ENCODE measurements at places on chromosomes 11 and 22.

DNA sequence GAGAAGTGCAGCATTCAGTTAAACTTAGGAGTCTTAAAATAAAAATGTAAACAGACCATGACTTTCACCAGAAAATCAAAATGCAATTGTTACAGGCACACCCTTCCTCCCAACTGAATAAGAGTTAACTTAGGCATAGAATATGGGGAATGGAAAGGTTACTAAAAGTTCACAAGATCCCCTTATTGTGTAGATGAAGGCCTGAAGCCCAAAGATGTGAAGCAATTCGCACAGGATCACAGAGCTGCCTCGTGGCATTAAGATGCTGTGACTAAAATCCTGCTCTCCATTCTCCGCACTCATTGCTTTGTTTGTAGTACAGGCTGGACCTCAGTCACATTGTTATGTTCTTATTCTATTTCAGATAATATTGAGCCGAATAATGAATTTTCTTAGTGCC lies 4.0 kb downstream of the MS4A5 start:
- DNase-seq: no peak

DNA sequence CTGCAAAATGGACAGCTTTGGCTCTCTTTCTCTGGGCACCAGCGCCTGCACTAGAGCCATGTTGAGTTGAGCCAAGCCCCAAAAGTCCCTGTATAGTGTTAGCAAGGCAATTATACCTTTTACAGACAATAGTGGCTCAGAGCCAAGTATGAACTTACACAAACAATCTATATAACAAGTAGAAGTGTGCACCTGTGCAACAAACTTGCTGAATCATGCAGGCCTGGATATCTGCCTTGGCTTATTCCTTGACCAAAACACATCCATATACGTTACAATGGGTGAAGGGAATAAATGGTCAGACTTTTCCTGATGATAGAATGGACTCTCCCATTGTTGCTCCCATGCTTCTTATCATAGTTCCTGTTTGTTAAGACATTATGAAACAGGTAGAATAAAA lies 3.8 kb upstream of the OR52I2 start:
- no peak for DNase-seq

- no peak for DNase-seq
These were observed 133.8 kb downstream of the ATXN10 start for GRCh38 chr22:45805413-45805812.

GRCh38 chr22:23079814-23080521 lies 9.6 kb downstream of the GNAZ start:
- DNase-seq: no peak

- no peak for DNase-seq
These were observed 4.5 kb downstream of the OR5B21 start for GRCh38 chr11:58503361-58503856.

GRCh38 chr11:110086892-110087309 lies 6.3 kb upstream of the ZC3H12C start:
- DNase-seq: no peak

DNA sequence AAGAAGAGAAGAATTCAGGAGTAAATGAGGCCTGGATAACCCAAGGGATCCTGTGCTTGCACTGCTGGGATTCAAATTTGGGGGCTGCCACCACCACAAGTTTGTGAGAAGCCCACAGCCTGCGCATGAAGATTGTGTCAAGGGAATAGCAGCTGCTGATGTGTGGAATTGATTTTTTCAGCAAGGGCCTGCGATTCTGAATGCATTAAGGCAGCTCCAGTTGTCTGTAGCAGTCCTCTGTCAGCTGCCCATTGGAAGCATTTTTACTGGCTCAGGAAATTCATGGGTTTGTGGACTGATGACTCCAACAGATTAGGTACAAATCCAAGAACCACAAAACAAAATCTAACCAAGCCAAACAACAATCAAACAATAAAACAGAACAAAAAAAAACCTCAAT lies 14.0 kb downstream of the ARVCF start:
- no peak for DNase-seq

DNA sequence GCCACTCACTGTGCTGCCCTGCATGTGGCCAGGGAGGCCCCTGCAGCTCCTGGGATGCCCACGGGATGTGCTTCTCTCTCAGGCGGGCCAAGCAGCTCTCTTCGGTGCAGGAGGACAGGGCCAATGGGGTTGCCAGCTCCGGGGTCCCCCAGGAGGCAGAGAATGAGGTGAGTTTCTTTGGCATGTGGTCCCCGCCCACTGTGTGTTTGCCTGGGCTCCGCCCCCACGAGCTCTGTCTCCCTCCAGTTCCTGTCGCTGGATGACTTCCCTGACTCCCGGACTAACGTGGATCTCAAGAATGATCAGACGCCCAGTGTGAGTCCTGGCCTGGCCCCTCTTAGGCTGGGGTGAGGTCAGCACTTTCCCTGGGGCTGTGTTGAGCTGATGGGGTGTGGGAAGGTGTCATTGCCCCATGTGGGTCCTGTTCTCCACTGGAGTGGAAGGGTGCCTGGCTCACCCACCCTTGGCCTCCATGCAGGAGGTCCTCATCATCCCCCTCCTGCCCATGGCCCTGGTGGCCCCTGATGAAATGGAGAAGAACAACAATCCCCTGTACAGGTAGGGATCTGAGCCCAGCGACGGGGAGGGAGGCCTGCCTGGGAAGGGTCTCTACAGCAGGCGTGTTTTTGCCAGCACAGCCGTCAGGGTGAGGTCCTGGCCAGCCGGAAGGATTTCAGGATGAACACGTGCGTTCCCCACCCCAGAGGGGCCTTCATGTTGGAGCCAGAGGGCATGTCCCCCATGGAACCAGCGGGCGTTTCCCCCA lies 7.7 kb downstream of the SCO2 start:
- DNase-seq: no peak

GRCh38 chr11:133516845-133517244 lies 15.5 kb downstream of the OPCML start:
- DNase-seq: no peak

DNA sequence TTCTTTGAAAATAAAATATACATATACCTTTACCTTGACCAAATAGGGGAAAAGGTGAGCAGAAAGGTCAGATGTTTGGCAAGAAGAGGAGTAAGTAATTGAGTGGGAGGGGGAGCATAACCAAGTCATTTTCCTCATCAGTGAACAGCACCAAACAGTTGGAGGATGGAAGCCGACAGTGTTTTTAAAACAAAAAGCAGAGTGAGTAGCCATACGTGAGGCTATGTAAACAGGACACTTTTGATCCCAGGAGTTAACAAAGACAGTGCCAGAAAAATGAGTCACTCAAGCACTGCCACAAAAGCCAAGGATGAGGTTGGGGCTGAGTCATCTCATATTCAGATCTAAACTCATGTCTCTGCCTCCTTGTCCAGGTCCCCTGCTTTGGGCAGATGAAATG lies 734.7 kb downstream of the KCNA4 start:
- no peak for DNase-seq

- no peak for DNase-seq
These were observed 19.8 kb upstream of the CCDC89 start for GRCh38 chr11:85705800-85706199.

- no peak for DNase-seq
These were observed 106.4 kb downstream of the CTNND1 start for GRCh38 chr11:57867966-57868365.

GRCh38 chr11:130979386-130979972 lies 63.2 kb upstream of the SNX19 start:
- DNase-seq: no peak

DNA sequence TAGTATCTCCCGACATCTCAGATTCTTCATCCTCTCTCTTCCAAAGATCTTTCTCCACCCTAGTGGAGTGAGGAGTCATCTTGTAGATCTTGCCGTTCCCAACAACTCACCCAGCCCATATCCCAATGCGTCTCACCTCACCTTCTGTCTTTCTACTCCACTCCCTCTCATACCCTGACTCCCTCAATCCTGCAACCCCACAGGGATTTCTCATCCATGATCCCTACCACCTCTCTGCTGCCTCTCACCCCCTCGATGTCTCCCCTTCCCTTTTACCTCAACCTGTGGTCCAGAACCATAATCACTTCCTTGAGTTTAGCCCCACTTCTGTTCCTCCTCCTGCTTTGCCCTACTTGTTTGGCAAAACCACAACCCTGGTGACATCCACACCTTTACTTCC lies 41.7 kb downstream of the OTOG start:
- DNase-seq: no peak

DNA sequence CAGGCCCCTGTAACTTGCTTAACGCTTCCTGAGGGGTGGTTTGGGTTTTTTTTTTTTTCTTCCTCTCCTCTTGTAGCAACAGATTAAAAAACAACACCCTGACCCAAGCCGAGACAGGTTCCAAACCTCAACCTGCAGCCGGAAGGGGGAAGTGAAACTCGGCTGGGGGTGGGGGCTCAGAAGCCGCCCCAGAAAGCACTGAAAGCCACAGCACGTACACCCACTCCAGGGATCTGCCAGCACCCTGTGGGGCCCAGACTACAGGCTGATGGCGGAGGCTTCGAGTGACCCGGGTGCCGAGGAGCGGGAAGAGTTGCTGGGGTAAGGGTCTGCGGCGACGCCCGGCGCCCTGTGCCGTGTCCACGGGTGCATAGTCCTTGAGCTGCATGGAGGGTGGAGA lies at the start of gene LSP1:
Gene LSP1, plus strand, starts transcription at position 208 of the 400 bp plus-strand sequence. Its CDS starts 61 bp downstream, at position 269.
- no peak for DNase-seq

DNA sequence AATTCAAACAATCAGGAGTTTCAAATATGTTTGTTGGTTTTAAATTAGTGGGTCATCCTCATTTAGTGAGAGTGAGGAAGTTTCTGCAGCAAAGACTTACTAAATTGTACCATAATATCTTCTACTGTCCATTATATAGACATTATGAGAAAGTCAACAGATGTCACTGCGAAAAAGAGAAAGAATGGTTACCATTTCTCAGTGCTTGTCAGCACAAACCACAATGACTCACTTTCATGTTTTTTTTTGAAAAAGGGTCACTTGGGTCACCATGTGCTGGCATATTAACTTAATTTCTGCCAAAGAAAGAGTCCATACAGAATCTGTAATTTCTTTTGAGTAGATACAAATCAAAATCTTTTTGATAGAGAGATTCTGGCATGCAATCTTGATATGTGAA lies 924.6 kb upstream of the FAT3 start:
- DNase-seq: no peak

DNA sequence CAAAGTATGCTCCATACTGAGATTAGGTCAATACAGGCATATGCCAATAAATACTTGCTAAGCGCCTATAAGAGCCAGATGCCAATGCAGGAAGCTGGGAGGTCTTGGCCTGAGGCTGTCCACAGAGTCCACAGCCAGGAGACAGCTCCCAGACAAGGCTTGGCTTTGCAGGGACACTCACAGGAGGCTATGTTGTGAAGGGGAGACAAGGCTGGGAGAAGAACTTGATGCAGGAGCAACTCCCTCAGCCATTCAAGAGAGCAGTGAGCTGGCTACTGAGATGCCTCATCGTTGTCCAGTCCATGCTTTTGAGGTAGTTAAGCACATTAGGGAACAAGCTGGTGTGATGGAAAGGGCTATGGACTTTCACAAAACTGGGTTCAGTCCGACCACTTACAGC lies 891.5 kb downstream of the TBC1D22A start:
- DNase-seq: no peak

- no peak for DNase-seq
These were observed 197.8 kb upstream of the SORL1-AS1 start for GRCh38 chr11:121650351-121651256.

- no peak for DNase-seq
These were observed 674 bp upstream of the BAIAP2L2 start for GRCh38 chr22:38110863-38111852.

DNA sequence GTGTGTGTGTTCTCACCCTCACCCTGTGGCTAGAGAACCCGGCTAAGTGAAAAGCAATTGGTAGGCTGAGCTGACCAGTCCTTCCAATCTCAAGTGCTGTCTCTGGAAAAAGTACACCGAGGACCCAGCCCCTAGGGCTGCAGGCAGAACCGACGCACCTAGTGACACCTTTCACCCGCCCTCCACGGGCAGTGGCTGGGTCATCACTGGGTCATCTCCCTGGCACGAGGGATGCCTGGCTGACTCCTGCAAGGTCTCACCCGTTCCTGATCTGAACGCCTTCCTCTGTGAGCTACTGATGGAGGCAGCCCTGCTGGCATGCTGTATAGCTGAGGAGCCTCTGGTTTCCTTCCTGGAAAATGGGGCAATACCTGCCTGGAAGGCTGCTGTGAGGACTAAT lies 311.5 kb downstream of the NTM start:
- no peak for DNase-seq

All from right renal pelvis (tissue), 4 donors.